ENCODE measurements at places on chromosomes 1 and 21. TPM values are rescaled to one million over a fixed set of nuclear protein-coding genes. Genes with fewer than 3 reads are reported as not detected.

GPX7 gene
- 72.8 TPM for total RNA-seq

LEFTY2 gene
- total RNA-seq: 0.58 TPM

SWT1 gene
- 11.2 TPM for total RNA-seq

SH3GLB1 gene
- total RNA-seq: 46.7 TPM

MPL gene
- total RNA-seq: 0.58 TPM

RGSL1 gene
- total RNA-seq: not detected

KCNJ10 gene
- 12.7 TPM for total RNA-seq

CDC20 gene
- total RNA-seq: 24.5 TPM

MTF2 gene
- 49.6 TPM for total RNA-seq

SLC30A7 gene
- total RNA-seq: 24.6 TPM

PLA2G2C gene
- not detected for total RNA-seq

DIO1 gene
- total RNA-seq: 8.6 TPM

IL22RA1 gene
- total RNA-seq: 2.0 TPM

LMOD1 gene
- total RNA-seq: 12.6 TPM

CASQ1 gene
- 103 TPM for total RNA-seq

TMEM82 gene
- 2.5 TPM for total RNA-seq

TMPRSS3 gene
- total RNA-seq: 1.5 TPM

LRRC3 gene
- 4.0 TPM for total RNA-seq

TRPM2 gene
- 3.2 TPM for total RNA-seq

SUSD4 gene
- total RNA-seq: 17.2 TPM

TMOD4 gene
- 12.4 TPM for total RNA-seq

ARHGEF16 gene
- total RNA-seq: 15.5 TPM

AMPD1 gene
- 22.7 TPM for total RNA-seq

TNFRSF18 gene
- total RNA-seq: 1.2 TPM
